ENCODE measurements at places on chromosomes 4 and X.

DNA sequence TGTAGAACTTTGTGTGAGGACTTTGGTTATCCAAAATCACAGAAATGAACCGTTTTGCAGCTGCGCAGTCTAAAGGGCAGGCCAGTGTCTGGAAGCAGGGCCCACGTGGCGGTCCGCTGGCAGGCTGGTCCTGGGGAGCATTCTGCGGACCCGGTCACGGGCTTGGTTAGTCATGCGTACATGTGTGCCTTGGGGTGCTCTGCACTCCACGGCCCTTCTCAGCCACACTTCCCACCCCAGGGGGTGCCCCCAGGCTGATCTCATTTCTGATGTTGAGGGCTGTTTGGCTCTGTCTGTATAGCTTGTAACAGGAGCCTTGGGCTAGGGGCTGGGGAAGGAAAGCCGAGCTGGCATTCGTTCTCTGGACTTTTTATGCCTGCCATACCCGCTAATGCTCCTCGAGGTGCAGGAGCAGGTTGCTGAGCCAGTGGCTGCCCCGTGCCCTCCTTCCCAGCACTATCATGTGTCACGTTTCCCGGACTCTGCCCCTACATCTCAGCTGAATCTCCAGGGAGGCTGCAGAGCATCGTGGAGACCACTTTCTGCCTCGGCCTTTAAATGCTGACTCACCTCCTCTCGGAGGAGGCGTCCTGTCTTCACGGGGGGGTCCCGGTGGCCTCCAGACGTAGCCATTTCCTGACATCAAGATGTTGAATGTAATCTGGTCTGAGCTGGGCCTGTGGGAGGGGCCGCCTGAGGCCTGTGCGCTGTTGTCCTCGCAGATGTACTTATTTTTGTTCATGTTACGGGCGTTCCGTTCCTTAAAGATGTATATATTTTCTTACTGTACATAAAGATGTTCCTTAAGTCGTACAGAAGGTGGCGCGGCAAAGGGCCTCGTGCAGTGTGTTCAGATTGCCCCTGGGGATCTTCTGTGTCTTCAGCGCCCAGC is 11.4 kb upstream of the TADA2B start:
- DNase-seq: no peak

DNA sequence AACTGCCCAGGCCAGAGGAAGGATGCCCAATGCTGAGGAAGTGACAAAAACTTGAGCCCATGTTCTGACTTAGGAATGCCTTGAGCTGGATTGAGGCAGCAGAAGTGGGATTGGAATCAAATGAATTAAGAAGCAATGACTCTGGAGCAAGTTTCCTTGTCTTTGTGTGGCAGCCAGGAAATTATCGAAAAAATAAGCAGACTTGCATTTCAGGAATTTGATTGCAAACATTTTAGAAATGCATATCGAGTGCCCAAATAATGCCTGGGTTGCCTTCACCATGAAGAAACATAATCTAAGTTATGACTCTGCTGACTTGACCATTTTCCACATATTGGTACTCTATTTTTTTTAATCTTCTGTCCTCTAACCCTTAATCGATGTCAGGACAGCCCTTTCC is 9.5 kb downstream of the CYTL1 start:
- no peak for DNase-seq

- no peak for DNase-seq
Measured at GRCh38 chr4:1179089-1179441, 6.7 kb upstream of the SPON2 start.

- no peak for DNase-seq
Measured at GRCh38 chr4:142278663-142279062, 567.4 kb downstream of the INPP4B start.

GRCh38 chr4:7805533-7806337 is 133.9 kb downstream of the AFAP1 start:
- DNase-seq: no peak
